ENCODE measurements at places on chromosomes 5 and 9.

DNA sequence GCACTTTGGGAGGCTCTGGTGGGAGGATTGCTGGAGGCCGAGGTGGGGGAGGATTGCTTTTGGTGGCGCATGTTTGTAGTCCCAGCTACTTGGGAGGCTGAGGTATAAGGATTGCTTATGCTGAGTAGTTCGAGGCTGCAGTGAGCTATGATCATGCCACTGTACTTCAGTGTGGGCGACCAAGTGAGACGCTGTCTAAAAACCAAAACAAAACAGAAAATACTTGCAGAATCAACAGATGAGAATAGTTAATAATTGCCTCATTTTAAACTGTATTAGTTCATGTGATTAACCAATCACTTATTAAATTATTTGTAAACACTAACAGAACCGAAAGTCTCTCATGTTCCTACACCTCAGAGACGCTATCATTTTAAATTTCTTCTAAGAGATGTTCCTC lies 118.1 kb downstream of the CCDC171 start:
- no peak for DNase-seq

DNA sequence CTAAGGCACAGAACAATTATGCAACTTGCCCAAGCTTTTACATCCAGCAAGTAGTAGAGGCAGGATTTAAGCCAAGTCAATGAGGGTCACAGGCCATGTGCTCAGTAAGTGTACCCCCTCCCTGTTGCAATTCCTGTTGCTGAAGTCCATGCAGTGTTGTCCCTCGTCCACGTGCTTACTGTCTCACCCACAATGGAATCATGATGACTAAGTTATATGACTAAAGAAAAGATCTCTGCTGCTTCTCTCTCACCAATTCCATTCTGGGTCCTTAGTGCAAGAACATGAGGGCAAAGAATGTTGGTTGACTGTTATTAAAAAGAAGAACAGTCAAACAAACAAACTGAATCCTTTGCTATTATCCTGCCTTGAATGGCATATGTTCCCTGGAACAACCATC lies 233.6 kb upstream of the SLC24A2 start:
- no peak for DNase-seq

DNA sequence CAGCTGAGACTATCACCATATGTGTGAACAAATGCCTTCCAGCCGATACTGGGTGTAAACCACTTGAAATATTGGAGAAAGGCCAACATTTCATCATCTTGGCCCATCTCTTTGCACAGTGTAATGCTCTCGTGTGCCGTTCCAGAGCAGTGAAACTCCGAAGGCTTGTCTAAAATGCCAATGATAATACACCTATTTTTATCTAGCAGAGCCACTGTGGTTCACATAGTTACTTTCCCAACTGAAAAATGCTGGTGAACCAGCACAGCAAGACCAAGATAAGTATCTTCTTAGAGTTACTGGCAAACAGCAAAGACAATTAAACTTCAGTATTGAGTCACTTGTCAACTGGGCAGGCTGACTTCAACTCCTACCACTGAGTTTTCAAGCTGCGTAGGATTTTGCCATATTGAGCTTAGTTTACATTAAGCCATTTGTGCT lies 379.9 kb upstream of the ACTBL2 start:
- DNase-seq = peak; percentile 90

DNA sequence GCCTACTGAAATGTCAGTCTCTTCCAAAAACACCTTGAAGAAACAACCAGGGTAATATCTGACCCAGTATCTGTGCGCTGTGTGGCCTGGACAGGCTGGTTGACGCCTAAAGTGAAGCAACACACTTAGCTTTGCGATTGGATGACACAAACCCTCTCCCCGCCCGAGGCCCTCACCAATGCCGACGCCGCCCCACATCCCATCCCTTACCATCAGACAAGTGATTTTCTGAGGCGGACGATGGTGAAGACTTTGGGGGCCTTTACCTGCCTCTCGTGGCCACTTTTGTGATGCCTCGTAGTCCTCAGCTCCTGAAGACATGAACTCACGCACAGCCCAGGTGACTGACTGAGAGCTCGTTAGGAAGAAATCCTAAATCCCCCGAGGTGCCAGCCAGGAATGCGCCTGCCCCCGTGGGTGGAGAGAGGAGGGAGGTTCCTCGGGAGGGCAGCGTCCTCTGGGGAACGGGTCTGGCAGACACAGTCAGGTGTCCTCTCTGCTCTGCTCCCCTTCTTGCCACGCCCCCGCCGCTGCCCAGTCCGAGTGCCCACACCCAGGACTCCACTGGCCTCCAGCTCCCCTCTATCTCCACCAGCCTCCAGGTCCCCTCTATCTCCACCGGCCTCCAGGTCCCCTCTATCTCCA lies 31.0 kb upstream of the RXRA start:
- DNase-seq = no peak

Data from GM04503 (cell line).